DMS79 (cell line): ENCODE measurements at places on chromosomes 3 and 15.

DNA sequence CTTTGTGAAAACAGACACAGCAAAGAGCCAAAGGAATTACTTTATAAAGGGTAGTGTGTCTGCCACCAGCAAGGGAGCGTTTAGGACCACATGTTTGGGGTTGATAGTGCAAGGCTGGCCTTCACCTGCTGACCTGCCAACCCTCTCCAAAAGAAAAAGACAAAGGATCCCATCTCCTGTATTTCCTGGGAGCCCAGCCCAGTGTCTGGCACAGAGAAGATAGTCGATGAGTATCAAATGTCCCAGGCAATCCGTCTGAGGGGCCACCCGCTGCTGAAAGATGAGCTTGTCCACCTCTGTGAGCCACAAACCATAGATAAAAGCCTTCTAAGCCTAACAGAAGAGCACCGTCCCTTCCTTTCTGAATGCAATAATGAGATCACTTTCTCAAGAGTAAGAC is 154.8 kb upstream of the CTNNB1 start:
- no peak for DNase-seq

DNA sequence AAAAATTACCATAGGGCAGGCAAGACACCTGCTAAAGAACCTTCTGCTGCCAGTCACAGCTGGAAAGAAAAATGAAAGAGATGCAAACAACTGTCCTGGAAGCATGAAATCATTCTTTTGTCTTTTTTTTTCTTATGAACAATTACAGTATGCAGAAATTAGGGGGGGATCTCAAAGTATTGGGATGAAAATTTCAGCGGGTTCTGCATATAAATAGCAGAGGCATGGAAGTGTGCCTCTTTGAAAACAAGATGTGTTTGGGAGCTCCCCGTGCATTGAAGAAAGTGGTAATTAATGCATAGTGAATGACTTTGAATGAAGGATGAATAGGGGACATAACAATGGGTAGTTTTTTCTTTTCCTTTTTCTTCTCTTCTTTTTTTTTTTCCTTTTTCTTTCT is 431.2 kb downstream of the SOX2 start:
- no peak for DNase-seq

DNA sequence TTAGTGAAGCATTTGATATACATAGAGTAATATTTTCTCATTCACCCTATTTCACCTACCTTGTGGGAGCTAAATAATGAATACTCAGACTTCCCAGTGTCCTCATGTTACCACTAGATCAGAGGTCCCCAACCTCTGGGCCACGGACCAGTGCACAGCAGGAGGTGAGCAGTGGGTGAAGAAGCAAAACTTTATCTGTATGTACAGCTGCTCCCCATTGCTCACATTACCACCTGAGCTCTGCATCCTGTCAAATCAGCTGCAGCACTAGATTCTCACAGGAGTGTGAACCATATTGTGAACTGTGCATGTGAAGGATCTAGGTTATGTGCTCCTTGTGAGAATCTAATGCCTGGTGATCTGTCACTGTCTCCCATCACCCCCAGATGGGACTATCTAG is 79.4 kb downstream of the RETNLB start:
- no peak for DNase-seq

- no peak for DNase-seq
Observed at GRCh38 chr3:72223116-72223515, 438.2 kb upstream of the PROK2 start.
